ENCODE measurements at places on chromosomes 11 and 22. TPM values are rescaled to one million over a fixed set of nuclear protein-coding genes. Genes with fewer than 3 reads are reported as not detected.

DNA sequence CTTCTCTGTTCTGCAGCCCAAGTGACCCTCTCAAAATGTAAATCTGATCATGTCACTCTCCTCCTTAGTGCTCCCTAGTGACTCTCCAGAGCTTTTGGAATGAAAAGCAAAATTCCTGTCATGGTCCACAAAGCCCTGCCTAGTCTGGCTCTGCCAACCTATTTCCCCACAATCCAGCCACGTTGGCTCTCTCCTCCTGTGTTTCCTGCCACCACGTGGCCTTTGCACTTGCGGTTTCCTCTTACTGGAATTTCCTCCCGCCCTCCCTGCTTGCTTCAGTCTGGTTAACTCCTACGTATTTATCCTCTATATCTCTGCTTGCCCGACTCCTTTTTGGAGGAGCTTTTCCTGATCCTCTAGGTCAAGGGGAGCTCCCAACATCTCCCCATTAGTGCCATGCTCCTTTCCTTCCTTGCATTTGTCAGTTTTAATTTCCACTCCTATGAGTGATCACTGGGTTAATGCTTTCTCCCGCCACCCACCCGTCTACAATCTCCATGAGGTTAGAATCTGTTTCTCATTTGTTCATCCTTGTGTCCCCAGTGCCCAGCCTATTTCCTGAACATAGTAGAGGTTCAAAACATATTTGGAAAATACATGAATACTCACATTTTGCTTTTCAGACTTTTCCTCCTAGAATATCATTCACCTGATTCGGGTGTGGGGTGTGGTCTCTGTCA, 11.5 kb downstream of the NNMT start:
- DNase-seq = no peak

DNA sequence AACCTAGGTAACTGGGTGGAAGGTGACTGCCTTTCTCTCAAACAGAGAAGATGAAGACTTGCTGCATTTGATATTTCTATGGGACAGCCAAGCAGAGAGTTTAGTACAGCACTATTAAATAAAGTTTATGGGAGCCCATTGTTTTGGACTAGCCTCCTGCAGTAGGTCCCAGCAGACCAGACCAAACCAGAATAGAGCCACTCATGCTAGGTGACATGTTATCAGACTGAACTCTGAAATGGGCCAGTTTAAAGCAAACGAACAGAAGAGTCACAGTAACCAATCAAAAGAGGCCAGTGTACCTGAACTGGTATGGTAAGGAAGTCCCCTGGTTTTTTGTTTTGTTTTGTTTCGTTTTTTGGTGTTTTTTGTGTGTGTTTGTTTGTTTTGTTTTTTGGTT, 7.9 kb upstream of the MPZL2 start:
- DNase-seq = no peak

DNA sequence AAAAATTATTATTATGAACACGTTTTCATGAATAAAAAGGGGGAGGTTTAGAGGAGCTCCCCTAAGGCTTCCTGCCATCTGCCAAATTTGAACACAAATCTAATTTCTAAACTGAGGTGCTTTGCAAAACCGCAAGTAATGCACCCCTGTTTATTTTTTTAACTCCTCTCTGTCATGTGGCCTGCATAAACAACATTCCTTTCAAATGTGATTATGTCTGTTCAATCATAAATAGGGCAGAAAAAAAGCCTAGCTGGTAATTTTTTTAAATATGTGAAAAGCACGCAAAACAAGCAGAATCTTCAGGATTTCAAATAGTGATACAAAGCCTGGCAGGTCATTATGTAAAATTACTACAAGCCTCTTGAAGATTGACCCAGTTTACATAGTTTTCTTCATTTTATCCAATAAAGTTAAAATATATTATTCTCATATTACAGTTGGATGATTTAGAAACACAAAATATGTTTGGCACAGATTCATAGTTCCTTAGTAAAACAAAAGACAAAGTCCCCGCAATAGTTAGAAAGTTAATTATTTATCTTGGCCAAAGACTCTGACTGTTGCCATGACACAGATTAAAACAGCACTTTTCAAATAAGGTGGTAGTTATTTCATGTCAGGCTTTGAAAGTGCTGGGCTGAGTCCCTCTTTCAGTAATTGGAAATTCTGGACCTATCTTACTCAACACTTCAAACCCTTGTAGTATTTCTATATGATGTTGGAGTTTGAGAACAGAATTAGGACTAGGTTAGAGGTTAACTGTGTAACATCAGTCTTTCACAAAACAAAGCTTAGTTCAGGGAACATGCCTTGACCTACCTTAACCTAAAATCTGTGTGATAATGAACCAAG, 200.3 kb upstream of the MPPED2 start:
- no peak for DNase-seq

SGSM1 gene
- polyA plus RNA-seq = 0.19 TPM

SLC22A12 gene
- polyA plus RNA-seq = not detected

GRCh38 chr22:40482391-40482790, 112.0 kb downstream of the SGSM3 start:
- DNase-seq = no peak

RRAS2 gene
- polyA plus RNA-seq = 41.8 TPM

DNA sequence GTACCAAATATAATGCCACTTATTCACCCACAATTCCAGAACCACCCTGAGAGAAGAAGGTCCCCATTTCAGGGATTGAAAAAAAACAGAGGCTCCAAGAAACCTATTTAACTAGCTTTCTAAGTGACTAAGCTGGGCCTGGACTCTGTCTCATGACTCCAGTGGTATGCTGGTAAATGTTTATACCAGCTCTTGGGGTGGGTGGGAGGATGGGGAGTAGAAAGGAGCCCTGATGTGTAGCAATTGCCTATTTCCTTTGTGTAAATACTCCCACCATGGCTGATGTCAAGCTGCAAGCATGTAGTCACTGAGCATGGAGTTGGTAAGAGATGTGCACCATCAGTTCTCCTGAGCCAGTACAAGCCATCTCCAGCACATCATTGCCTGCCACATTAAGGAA, 2.8 kb downstream of the PRG3 start:
- no peak for DNase-seq

DNA sequence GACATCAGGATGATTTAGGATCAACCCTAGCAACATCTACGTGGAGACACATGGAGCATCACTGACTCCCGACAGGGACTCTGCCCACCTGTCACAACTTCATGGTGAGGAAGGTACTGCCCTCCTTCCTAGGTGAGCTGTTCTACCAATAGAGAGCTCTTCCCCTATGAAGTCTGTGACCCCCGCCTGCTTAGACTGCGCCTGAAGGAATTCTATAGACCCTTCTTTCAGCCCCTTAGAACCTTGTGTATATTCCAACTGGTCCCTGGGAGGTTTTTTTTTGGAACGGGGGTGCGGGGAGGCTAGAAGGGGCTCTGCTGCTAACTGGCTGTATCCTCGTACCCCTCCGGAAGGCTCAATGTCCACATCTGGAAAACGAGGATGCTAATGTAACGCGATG, 566 bp downstream of the INTS4 start:
- DNase-seq = no peak

APOA5 gene
- polyA plus RNA-seq = not detected

DNA sequence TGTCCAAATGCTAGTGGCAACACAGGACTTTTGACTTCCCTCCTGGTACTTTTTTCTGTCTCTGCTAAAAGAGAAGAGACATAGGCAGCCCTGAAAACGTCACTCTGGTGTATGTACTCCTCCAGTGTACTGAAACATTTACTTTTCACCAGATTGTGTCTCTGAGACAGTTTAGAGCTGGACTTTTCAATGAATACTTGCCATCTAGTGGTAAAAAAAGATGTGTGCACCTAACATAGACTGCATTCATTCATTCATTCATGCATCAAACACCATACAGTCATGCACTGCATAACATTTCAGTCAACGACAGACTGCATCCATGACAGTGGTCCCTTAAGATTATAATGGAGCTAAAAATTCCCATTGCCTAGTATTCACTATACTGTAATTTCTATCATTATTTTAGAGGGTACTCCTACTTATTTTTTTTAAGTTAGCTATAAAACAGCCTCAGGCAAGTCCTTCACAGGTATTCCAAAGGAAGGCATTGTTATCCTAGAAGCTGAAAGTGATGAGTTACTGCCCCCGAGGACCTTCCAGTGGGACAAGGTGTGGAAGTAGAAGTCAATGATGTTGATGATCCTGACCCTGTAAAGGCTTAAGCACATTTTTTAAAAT, 186.2 kb downstream of the SPON1 start:
- DNase-seq = peak; percentile 24

DNA sequence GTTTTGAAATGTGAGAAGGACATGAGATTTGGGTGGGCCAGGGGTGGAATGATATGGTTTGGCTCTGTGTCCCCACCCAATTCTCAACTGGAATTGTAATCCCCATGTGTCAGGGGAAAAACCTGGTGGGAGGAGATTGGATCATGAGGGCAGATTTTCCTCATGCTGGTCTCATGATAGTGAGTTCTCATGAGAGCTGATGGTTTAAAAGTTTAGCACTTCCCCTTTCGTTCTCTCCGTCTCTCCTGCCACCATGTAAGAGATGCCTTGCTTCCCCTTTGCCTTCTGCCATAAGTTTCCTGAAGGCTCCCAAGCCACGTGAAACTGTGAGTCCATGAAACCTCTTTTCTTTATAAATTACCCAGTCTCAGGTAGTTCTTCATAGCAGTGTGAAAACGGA, 113.5 kb downstream of the FCHSD2 start:
- no peak for DNase-seq

GRCh38 chr11:128422576-128423370, 164.6 kb downstream of the ETS1 start:
- DNase-seq = no peak

DNA sequence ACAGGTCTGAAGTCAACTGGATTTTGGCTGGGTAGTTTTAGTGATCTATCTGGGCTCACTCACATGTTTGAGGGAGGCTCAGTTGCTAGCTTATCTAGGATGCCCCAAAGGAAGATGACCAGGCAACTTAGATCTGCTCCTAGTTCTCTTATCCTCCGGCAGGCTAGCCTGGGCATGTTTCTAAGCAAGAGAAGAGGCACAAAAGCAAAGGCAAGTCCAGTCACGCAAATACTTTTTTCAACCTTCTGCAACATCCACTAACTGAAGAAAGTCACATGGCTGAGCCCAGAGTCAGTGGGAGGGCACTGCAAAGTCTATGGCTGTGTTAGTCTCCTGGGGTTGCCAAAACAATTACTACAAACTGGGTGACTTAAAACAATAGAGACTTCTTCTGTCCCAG, 32.9 kb upstream of the FSHB start:
- no peak for DNase-seq

DNA sequence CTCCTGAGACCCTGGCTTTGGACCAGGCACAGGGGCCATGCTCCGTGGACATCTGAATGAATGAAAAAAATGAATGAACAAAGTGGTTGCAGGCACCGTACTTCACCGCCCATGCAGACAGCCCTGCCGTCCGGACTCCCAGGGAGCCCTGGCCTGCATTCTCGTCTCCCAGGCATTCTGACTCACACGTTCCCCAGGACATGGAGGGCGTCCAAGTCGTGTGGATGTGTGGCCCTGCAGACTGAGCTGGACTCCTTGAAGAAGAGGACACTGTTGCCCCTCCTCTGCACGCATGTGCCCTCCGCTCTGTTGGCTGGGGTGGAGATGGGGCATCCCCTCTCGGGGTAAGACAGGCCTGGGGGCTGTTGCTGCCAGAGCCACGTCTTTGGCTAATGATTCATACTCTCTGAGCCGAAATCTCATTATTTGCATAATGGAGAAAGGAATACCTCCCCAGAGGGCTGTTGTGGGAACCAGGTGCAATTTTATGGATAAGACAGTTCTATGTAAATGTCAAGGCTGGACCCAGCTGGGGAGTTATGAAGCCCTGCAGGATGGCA, 49.7 kb downstream of the RTL6 start:
- peak; percentile 82 for DNase-seq

DNA sequence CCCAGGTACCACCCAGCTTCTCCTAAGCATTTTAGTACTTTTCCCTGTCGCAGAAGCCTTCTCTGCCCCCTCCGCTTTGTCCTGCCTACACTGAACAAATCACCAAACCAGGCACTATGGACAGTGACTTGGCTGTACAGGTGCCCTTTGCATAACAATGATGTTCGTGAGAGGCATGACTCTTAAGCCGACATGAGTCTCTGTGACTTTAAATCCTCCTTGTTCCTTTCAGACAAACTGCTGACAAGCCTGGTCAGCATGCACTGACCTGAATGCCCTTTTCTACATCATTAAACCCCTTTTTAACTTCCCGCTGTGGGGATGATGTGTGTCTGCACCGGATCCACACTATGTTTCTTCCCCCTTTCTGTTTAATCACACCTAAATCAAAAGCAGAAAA, 16.6 kb downstream of the CAVIN3 start:
- DNase-seq = no peak

C22orf42 gene
- polyA plus RNA-seq = not detected

OR51L1 gene
- polyA plus RNA-seq = not detected

GRCh38 chr11:35518766-35519165, 6.7 kb downstream of the PAMR1 start:
- no peak for DNase-seq

DNA sequence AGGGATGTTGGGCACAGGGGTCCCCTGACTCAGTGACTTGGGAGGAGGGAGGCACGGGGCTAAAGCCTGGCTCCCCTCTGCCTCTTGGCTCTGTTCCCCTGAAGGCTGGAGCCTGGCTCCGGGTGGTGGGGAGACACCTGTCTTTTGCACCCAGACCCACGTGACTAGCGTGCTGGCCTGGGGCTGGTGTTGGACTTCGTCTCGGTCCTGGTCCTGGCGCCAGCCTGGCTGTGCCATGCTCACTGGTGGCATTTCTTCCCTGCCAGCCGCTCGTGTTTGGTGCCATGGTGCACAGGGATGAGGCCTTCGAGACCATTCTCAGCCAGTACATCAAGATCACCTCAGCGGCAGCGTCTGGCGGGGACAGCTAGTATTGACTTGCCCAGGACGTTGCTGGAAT, 56.7 kb downstream of the GRAMD4 start:
- no peak for DNase-seq

BBOX1 gene
- 0.21 TPM for polyA plus RNA-seq

SHISAL1 gene
- polyA plus RNA-seq = 14.9 TPM

DKK3 gene
- polyA plus RNA-seq = 49.7 TPM

DNA sequence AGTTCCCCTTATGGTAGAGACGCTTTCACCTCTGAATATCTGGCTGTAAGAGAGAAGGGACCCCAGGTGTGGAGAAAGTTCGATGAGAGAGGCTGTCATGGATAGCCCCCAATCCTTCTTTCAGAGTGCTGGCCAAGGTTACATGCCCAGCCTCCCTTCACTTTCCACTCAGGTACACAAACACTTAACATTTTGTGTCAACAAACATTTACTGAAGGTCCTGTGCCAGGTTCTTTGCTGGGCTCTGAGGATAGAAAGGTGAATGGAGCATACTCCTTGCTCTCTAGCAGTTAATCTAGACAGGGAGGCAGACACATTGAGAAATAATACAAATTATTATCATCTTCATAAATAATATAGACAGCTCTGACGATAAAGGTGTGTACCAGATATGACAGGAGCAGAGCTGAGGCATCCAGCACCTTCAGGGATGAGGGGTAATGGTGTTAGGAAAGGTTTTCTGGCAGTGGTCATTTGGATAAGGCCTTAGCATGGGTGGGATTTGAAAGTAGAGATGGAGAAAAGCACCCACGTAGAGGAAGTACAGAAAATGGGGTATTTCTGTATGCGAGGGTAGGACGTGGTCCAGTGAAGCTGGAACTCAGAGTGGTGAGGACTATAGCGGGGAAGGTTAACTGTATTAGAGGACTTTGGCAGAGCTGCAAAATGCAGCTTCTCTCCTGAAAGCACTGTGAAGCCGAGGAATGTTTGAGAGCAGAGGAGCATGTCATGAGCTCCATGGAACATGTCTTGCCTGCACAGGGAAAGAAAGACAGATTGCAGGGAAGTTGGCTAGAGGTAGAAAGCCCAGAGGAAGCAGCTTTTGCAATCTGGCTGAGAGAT, 19.6 kb downstream of the PPFIBP2 start:
- DNase-seq = no peak

Measured in hindlimb muscle (tissue), 1 donor.